ENCODE measurements at places on chromosomes 11 and 22.

GRCh38 chr11:47403571-47403970, 4.8 kb upstream of the SLC39A13 start:
- no peak for DNase-seq

- DNase-seq, result no peak
Measured at GRCh38 chr11:64139049-64139448, 26.9 kb downstream of the MACROD1 start.

- no peak for DNase-seq
Measured at GRCh38 chr22:17518406-17518805, 44.9 kb upstream of the SLC25A18 start.

DNA sequence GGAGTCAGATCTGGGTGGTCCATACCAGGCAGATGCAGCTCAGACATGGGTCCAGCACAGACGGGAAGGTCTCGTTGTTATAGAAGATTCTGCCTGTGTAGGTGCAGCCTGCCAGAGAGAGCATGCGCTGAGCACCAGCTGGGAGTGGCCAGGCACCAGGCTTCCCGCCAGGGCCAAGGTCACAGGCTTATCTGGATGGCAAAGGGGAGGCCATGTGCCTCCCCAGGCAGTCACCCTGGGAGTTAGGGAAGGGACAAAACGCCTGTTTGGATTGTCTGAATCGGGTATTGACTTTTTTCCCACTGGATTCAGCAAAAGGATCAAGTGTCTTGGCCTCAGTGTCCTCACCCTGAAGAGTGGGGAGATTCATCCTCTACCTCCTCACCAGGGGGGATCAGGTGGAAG, 26.5 kb downstream of the PGA5 start:
- no peak for DNase-seq

DNA sequence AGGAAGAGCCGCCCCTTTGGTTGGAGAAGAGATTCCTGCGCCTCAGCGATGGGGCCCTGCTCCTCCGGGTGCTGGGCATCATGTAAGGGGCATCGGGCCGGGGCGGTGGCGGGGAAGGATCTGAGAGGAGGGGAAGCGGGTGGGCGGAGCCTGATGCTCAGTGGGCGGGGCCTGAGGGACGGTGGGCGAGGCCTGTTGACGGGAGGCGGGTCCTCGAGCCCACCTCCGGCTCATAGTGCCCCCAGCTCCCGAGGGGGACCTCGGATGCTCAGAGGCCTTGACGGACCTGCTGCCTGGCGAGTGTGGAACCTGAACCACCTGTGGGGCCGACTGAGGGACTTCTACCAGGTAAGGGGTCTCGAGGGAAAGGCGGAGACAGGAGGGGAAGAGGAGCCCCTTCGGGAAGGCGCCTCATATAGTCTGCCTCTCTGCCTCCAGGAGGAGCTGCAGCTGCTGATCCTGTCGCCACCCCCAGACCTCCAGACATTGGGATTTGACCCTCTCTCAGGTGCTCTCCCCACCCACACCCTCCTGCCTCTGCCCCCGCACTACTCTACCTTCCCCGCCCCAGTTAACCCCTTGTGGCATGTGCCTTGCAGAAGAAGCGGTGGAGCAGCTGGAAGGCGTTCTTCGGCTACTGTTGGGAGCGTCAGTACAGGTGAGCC, 799 bp downstream of the CCDC88B start:
- DNase-seq, result peak; percentile 58

DNA sequence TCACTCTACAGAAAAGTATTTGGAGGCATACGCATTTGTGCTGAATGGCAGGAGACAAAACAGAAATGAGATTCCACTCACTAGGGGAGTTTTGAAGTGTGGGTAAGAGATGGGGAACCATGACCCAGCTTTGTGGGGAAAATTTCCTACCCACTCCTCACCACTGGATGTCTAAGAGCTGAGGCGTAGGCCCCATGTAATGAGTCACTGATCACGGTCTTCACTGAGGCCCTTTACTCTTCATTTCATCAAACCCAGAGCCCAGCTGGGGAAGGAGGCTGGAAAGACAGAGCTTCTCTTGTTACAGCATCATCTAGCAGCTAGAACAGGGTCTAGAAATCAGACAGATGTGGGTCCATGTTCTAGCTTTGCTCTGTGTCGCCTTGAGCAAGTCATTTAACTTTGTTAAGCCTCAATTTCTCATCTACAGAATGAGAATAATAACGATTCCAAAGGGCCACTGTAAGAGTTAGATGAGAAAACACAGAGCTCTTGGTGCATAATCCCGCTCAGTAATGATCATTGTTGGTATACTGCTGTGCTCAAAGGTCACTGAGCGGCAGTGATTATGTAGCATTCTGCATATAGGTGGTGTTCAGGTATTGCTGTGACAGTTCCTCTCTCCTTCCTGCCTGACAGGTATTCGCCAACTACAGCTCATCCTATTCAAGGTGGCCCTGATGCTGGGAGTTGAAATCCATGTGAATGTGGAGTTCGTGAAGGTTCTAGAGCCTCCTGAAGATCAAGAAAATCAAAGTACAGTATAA, 97.2 kb downstream of the MICAL2 start:
- DNase-seq, result no peak

GRCh38 chr22:27331526-27332281, 469.9 kb downstream of the MN1 start:
- no peak for DNase-seq

GRCh38 chr22:31896472-31896871, 47.9 kb upstream of the YWHAH start:
- DNase-seq, result no peak

DNA sequence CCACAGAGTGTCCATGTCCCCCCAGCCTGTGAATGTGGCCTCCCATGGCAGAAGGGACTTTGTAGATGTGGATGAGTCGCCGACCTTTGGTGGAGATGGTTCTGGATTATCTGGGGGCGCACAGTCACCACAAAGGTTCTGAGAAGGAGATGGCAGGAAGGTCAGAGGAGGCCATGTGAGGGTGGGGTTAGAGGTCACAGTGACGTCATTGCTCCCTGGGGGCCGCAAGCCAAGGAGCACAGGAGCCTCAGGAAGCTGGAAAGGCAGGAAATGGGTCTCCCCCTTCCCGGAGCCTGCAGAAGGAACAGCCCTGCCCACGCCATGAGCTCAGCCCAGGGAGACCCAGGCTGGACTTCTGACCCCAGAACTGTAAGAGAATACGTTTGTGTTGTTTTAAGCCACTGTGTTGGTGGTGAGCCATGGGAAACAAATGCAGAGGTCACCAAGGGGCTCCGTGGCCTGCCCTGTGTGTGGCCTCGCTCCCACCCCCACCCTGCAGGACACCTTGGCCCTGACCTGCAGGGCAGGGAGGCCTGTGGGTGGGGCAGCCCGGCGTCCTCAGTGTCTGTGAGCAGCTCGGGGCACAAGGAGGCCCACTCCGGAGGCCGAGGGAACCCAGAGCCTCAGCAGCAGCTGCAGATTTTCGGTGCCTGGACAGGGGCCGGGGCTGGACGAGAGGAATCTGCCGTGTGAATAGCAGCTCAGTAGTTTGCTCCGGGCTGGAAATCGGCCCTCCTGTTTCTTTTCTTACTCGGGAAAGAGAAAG, 32.1 kb downstream of the GRAMD4 start:
- no peak for DNase-seq

DNA sequence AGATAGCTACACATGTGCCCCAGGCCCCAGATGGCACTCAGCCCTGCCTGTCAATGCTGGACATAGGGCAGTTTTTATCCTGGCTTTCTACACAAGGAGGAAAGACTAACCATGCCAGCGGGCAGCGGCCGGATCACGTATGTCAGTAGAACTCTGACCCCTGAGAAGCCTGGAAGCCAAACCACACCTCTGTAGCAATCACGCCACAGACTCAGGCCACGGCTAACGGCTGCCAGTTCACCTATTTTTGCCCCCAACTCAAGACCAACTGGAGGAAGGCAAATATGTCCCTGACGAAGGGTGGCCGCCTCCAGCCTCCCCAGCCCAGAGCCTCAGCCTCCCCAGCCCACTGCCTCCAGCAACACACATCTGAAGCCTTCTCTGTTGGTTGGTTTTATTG, 7.2 kb upstream of the CD81 start:
- DNase-seq, result no peak

GRCh38 chr22:47564651-47565434, 802.4 kb downstream of the TBC1D22A start:
- no peak for DNase-seq

DNA sequence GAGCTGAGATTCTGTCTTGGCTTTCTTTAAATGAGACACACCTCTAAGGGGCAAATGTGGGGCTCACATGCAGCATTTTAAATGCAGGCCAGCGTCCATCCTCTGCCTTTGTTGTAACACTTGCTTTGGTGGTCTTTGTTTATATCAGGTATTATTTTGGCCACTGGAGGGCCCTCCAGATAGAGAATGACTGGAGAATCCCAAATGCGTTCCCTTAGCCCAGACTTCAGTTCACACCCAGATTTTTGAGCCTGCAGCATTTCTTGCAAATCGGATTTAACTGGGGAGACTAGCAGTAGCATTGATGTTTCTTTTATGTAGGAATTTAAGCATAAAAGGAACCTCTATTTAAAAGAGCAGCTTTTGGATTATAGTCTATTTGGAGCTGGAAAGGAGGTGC, 200.2 kb upstream of the SORL1-AS1 start:
- no peak for DNase-seq

- peak; percentile 76 for DNase-seq
Measured at GRCh38 chr22:30262917-30263741, 3.5 kb downstream of the OSM start.

DNA sequence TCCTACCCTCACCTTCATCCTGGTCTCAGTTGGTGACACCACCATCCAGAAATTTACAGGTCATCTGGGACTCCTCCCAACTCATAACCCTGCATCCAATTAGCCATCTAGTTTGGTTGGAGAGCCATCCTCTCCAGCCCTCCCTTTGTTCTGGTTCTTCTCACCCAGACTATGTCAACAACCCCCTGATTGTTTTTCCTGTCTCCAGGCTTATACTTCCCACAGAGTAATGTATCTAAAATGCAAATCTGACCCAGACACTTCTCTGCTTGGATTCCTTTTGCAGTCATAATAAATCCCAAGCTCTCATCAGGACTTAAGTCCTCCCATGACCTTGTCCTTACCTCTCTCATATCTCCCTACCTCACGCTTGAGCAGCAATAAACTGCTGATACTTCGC, 3.0 kb downstream of the TTC12 start:
- DNase-seq, result no peak

GRCh38 chr11:104164028-104164520, at the start of gene PDGFD:
Gene PDGFD (minus strand): TSS chr11:104164147.
- no peak for DNase-seq

DNA sequence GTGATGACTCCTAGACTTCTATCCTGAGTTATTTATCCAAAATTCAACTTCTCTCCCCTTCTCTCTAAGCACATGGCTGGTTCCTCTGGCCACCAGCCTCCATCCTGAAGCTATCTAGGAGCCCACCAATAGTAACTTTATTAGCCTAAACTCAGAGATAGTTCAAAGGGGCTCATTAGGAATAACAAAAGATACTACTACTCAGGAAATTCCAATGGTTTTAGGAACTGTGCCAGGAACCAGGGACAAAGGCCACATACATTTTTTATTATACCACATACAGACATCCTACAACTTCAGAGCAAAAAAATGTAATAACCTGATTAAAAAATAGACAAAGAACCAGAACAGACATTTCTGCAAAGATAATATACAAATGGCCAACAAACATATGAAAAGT, 27.9 kb downstream of the SLC25A17 start:
- DNase-seq, result no peak

DNA sequence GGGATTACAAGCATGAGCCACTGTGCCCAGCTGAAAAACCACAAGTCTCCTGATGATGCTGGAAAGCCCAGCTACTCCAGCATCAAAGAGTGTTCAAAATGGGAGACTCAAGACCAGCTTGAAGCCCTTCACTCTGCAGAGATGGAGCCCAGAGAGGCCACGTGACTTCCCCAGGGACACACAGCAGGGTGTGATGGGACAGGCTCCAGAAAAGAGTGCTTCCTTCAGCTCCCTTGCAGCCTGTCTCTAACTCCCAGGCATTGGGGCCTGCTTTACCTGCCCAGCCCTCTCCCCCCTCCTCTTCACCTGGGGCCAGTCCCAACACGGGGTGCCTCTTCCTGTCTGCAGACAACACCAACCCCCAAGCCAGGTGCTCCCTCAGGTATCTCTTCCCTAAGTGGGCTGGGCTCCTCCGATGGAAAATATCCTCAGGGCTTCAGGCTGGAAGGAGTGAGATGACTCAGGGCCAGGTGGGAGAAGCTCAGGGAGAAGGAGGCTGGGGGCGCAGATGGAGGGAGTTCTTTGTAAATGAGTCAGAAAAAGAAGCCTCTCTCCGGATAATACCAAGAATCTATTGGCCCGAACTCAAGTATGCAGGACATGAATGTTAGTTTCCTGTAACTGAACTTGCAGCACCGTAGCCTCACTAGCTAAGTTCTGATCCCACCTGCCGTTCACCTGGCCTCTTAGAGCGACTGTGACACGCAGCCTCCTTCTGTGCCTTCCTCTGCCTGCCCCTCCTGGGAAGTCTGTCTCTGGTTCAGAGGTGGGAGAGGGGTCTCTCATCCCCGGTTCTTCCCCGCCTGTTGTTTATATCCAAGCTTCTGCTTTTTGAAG, 326.6 kb downstream of the MN1 start:
- DNase-seq, result no peak

GRCh38 chr11:1348796-1349326, 39.4 kb upstream of the TOLLIP start:
- no peak for DNase-seq

DNA sequence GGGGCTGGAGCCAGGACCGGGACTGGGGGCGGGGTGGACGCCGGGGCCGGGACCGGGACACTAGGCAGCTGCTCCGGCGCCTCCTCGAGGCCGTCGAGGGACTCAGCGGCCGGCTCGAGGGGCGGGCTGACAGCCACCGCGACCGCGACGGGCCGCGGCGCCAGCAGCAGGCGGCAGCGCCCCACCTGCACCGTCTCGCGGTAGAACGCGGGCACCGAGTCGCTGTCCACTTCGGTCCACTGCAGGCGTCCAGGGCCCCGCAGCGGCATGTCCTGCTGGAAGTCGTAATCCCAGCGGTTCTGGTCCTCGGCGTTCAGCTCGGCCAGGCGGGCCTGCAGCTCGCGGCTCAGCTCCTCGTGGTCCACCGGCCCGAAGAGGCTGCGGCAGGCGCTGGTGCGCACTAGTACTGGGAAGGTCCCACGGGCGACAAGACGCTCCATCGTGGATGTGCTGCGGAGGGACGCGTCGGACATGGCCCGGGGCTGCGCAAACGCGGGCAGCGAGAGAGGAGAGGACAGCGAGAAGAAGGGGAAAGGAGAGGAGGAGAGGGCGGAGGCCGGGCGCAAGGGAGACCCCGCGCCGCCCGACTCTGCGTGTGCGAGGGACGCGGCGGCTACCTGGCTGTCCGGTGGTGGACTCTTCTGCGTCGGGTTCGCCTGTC, 428 bp downstream of the CDKN1C start:
- DNase-seq, result no peak

GRCh38 chr11:95989076-95989605, 65.2 kb upstream of the MTMR2 start:
- no peak for DNase-seq

DNA sequence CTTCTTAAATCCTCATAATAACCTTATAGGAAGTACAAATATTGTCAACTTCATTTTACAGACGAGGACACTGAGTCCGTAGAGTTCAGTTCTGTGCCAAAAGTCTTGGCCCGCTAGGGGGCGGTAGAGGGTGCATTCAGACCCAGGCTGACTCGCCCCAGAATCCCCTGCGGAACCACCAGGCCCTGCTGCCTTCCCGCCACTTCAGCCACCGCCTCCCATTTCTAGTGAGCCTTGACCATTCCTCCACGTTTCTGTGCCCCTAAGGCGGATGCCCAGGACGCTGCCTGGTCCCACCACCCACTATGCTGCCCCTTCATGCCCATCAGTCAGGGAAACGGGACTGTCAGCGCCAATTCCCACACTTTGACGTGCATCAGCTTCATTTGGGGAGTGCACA, 19.1 kb downstream of the SYT13 start:
- no peak for DNase-seq
